GM12878 (cell line): ENCODE measurements at places on chromosomes 5 and 9. TPM values are rescaled to one million over a fixed set of nuclear protein-coding genes. Genes with fewer than 3 reads are reported as not detected.

Gene FCN2
- not detected in 2 replicates for polyA plus RNA-seq

Gene BTNL3
- not detected in 2 replicates for polyA plus RNA-seq

Gene KCNMB1
- 2.5 and 3.4 TPM in 2 replicates for polyA plus RNA-seq

Gene SPATA31A3
- polyA plus RNA-seq, result not detected in 2 replicates

Gene ASS1
- 0.15 and 0.31 TPM in 2 replicates for polyA plus RNA-seq

Gene SMIM23
- not detected in 2 replicates for polyA plus RNA-seq

Gene RAD23B
- 10.0 and 10.3 TPM in 2 replicates for polyA plus RNA-seq

Gene B4GALT1
- 46.2 and 50.8 TPM in 2 replicates for polyA plus RNA-seq

Gene MEIKIN
- polyA plus RNA-seq, result not detected in 2 replicates
